CD4-positive, CD25-positive, alpha-beta regulatory T cell (primary cell): ENCODE measurements at places on chromosomes 3 and 15.

GRCh38 chr3:4426261-4426781 is 40.7 kb downstream of the SUMF1 start:
- DNase-seq, result no peak

GRCh38 chr15:99511866-99512661 is 53.7 kb upstream of the MEF2A start:
- DNase-seq, result peak; percentile 18

- DNase-seq, result peak; percentile 56
Observed at GRCh38 chr3:41200669-41201021, 1.3 kb downstream of the CTNNB1 start.

DNA sequence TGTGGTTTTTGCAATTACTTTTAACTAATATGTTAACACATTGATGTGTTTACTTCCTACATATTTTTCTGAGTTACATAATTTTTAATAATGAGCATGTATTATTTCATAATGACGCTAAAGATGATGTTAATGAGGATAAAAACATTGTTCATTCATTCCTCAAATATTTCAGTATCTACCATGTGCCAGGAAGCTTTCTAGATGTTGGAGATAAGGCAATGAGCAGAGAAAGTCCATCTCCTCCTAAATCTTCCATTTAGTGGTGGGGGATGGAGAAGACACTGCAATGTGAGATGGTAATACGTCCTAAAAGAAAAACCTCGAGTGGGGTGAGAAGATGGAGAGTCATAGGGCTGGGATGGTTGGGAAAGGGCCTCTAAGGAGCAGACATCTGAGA is 132.7 kb downstream of the MYLK start:
- DNase-seq, result no peak

- no peak for DNase-seq
Observed at GRCh38 chr15:59360305-59360704, 12.4 kb downstream of the MYO1E start.

GRCh38 chr3:159904455-159904854 is 84.2 kb upstream of the IL12A start:
- DNase-seq, result no peak

DNA sequence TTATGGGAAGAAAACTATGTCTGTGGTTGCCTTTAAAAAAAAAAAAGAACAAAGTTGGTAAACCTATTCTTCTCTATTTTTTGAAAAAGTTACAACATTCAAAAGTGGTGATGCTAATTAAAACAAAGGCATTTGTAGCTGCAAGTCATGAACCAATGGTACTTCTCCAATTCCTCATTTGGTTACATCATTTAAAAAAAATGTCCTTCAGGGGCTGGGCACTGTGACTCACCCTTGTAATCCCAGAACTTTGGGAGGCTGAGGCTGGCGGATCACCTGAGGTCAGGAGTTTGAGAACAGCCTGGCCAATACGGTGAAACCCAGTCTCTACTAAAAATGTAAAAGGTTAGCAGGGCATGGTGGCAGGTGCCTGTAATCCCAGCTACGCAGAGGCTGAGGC is 574.6 kb downstream of the VGLL3 start:
- no peak for DNase-seq
